Panc1 (cell line): ENCODE measurements at places on chromosomes 3 and 15. TPM values are rescaled to one million over a fixed set of nuclear protein-coding genes. Genes with fewer than 3 reads are reported as not detected.

The KIF15 gene
- total RNA-seq = 12.2 TPM

GRCh38 chr3:194330579-194330978 is 20.5 kb downstream of the CPN2 start:
- no peak for DNase-seq

GRCh38 chr3:54312156-54312899 is 190.0 kb downstream of the CACNA2D3 start:
- no peak for DNase-seq

The SPATA12 gene
- 0.10 TPM for total RNA-seq

GRCh38 chr3:30297112-30297511 is 309.3 kb upstream of the TGFBR2 start:
- no peak for DNase-seq

The RGMA gene
- 0.62 TPM for total RNA-seq

DNA sequence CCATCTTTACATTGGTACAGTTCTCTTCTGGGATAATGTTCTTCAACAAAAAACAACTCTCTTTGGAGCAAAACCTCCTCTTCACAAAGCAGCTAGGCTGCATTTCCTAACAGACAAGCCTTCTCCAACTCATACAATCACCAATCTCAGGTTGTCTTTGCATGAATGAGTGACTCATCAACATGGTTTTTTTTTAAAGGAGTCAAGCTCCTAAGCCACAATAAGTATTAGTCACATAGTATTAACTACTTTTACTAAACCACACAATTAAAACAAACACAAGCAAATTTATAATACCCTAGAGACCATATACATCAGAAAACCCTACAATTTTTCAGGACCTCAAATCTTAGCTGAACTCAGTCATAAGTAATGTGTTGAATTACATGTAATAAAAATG is 137.4 kb downstream of the TBC1D5 start:
- no peak for DNase-seq

The DLEC1 gene
- not detected for total RNA-seq

- no peak for DNase-seq
Observed at GRCh38 chr3:50972029-50972428, 297.3 kb downstream of the DOCK3 start.

The STAC gene
- 18.8 TPM for total RNA-seq
